HepG2 (cell line): ENCODE measurements at places on chromosomes 4 and X. TPM values are rescaled to one million over a fixed set of nuclear protein-coding genes. Genes with fewer than 3 reads are reported as not detected.

GLRA2 gene
- total RNA-seq: not detected in 2 replicates

DNA sequence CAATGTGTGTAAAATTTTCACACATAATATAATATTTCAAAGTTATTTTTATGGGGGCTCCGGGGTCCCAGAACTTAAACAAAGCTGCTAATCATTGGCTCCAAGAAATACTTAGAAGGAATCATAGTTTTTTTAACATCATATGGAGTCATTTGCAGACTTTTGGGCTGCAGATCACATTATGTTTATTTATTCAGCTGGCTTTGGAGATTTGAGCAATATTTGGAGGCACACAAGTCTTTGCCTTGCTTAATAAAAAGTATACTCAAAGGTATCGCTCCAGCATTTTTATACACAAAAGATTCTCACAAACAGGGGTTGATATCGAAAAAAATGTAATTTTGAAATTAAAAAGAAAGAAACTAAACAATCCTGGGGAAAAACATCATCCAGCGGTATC, 382.5 kb upstream of the TENM3 start:
- no peak overlapping the region for H3K27ac ChIP-seq
- H3K36me3 ChIP-seq: no peaks in the 10 kb centered on the region
- no peaks in the 10 kb centered on the region for H3K4me1 ChIP-seq
- no peak overlapping the region for H3K4me3 ChIP-seq
- H3K27me3 ChIP-seq: no peaks in the 10 kb centered on the region; the same call in 1 of the 2 replicates

GRCh38 chr4:188781655-188782054, 642.4 kb downstream of the TRIML1 start:
- no peak overlapping the region for H3K27ac ChIP-seq
- DNase-seq: peak; percentile 1
- no peaks in the 10 kb centered on the region for H3K4me1 ChIP-seq
- H3K36me3 ChIP-seq: no peaks in the 10 kb centered on the region
- no peak overlapping the region for H3K4me3 ChIP-seq
- no peaks in the 10 kb centered on the region for H3K27me3 ChIP-seq

DNA sequence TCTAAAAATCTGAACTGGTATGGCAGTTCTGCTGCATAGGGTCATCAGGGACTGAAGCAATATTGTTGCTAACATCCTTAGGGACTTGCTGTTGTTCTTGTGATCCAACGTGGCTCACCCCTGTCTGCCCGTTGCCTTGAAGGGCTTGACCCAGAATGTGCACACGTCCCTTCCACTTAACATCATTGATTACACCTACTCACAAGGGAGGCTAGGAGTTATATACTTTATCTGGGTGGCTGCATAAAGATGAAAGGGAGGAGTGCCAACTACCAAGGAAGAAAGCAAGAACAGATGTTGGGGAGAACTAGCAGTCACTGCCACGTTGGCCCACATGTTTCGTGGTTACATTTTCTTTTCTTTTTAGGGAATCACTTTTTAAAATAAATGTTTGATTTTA, 34.0 kb downstream of the SLC9A6 start:
- no peak for DNase-seq
- no peak overlapping the region for H3K27ac ChIP-seq
- no peaks in the 10 kb centered on the region for H3K27me3 ChIP-seq
- H3K4me3 ChIP-seq: no peak overlapping the region

DNA sequence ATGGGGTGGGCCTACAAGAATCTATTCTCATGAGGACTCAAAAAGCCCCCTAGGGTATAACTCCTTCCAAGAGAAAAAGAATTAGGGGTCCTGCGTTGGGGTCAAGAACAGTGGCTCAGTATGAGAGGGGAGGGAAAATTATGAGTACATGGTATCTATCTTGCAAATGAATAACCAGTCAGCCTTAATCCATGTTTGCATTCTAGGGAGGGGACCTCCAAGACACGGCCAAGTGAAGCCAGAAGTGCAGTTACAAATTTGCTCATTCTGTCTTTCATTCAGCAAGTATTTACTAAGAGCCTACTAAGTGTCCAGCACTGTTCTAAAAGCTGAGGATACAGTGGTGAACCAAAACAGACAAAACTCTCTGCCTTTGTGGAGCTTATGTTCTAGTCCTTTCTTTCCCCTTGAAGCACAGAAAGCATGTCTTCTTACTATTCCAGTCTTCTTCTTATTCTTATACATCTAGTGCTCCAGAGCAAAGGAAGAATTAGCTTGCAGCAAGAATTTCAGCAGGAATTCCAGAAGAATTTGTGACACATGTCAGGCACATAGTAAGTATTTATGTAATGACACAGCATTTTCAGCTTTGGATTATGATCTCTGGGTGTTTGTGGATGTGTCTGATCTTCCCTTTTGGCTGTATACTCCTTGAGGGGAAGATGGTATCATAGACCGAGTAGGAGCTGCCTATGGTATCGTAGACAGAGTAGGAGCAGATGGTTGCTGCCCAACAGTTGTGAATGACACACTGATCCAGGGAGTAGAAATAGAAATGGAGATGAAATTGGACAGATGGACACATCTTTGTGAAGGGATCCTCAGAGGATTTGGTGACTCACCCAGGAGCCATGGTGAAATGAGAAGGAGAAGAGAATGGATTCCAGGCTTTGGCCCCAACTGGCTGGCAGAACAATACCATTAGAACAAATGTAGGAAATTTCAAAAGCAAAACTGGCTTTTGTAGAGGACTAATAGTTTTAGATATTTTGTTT, 75.9 kb downstream of the COQ2 start:
- H3K36me3 ChIP-seq: no peaks in the 10 kb centered on the region
- H3K27me3 ChIP-seq: no peaks in the 10 kb centered on the region
- DNase-seq: no peak

GRCh38 chr4:138062929-138063328, 179.2 kb downstream of the SLC7A11 start:
- no peaks in the 10 kb centered on the region for H3K36me3 ChIP-seq
- no peaks in the 10 kb centered on the region for H3K27me3 ChIP-seq
- no peak overlapping the region for H3K4me3 ChIP-seq
- no peak overlapping the region for H3K27ac ChIP-seq
- no peak for DNase-seq
- H3K4me1 ChIP-seq: no peaks in the 10 kb centered on the region
